ENCODE measurements at places on chromosomes 13 and 19.

DNA sequence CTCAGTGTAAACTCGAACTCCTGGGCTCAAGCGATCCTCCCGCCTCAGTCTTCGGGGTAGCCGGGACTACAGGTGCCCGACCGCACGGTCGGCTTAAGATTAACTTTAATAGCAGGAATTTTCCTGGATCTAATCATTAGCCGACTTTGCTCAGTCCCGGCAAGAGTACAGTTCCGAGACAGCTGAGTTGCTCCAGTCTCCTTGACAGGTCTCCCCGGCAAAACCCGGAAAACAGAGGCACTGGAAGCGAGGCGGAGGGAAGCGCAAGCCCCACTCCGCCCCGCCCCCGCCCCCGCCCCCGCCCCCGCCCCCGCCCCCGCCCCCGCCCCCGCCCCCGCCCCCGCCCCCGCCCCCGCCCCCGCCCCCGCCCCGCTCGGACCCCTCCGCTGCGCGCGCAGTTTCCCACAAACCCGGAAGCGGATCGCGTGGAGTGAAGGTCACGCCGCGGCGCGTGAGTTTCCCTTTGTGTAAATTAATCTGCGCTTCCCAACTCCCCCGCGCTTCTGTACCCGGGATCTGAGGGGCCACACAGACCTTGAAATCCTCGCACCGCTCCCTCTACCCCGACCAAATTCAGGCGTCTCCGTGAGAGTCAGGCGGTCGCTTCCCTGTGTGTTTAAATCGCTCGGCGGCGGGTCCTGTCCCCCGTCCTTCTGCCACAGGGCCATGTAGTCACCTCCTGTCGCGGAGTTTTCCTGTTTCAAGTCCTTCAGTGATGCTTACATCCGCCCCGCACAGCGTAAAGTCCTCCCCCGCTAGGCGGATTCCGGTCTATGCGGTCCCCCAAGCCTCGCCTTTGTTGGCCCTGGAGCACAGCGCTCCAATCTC, at the start of gene ZNF480:
ZNF480 (plus strand) TSS at position 397 of the 828 bp plus-strand sequence. CDS start 3,244 bp downstream, outside the sequence.
- peak; percentile 94 for DNase-seq

DNA sequence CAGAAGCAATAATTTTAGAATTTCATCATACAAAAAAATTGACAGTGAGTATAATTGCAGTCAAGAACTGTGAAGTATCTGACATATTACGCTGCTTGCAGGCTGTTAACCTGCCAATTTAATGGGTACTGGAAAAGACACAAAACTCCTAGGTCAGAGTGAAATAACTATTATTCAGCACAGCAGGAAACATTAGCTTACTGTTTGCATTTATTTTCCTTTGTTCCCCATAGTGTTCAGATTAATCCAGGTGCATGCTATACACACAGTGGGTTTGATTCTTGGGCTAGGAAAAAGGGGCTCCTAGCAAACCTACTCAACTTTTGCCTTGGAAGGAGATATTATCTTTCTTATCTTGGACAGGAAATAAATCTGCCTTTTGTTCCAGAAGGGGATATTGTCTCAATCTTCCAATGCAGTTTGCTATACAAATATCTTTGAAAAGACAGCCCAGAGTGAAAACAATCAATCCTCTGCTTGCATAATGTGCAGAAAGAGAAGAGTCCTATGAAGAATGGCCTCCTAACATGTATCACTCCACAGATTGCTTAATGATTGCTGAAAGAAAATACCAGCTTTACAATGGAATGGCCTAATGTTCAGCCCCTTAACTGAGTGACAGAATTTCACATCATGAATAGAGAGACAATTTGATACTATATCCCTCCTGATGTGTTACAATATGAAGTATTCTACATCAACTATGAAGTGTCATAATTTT, 443.4 kb downstream of the TBC1D4 start:
- DNase-seq, result no peak

GRCh38 chr13:31413516-31413915, 213.7 kb downstream of the B3GLCT start:
- DNase-seq, result no peak

GRCh38 chr19:54389553-54389952, 24.8 kb upstream of the LAIR1 start:
- DNase-seq, result no peak

GRCh38 chr19:51627491-51628138, 2.6 kb downstream of the SIGLEC5 start:
- no peak for DNase-seq

DNA sequence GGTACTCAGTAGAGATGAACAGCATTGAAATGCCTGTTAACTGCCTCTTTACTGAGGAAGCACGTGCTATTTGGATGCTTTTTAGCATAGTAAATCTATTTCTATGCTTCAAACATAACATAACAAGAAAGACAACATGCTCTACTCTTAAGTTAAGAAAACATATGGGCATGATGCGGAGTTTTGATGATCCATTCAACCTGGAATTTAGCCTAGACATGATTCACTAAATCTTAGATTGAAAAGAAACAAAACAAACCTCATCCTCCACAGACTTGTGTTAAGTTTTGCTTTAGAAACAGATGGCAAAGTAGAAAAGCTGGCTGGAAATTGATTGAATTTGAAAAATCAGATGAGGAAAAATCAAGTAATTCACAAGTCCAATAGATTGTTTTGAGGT, 593.8 kb downstream of the OLFM4 start:
- DNase-seq, result no peak

DNA sequence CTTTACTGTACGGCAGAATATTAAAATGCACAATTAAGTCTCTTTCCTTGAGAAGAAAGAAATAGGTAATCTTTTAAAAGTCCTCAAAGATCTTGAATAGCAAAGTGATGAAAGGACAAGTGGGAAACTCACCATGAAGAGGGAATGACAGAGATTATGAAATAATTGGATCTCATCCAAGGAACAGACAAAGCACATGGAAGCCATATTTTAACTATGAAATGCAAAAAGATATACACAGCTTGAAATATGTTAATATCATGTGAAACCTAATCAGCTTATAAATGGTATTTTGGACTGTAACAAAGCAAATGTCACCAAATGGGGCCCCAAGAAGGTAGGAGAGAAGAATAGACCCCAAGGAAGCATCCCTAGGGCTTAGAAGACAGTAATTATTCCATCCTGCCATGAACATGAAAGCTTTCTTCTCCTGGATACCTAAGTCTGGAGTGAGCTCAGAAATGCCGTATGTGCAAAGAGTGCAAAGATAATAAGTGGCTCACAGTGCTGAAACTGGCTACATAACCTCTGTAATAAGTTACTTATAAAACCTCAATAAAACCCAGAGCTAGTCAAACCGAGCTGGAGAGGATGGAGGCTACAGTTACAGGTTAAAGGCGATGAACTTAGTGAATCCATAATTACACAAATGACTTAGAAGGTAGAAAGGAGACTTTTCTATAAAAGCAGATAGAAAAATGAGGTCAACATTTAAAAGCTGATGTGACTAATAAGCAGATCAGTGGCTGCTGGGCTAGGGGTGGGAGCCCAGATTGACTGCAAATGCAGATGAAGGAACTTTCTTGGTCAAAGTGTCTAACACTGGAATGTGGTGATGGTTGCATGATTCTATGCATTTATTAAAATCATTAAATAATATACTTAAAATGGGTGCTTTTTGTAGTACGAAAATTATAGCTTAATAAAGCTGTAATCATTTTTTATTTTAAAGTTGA, 34.4 kb downstream of the DCLK1 start:
- no peak for DNase-seq

DNA sequence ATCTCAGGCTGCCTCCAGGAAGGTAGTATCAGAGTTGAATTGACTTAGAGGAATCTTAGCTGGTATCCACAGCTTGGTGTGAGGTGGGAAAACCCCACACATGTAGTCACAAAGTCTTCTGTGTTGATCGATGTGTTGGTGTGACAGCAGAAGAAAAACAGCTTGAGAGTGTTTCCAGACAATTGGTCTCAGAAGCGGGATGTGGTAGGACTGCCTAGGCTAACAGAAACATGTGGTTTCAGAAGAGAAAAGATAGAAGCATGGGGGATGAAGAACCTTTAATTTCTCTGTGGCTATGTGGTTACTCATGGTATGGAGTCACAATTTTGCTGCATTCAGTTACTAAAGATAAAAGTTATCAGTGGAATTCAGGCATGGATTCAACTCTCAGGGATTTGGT, 134.7 kb upstream of the SLITRK5 start:
- DNase-seq, result no peak

DNA sequence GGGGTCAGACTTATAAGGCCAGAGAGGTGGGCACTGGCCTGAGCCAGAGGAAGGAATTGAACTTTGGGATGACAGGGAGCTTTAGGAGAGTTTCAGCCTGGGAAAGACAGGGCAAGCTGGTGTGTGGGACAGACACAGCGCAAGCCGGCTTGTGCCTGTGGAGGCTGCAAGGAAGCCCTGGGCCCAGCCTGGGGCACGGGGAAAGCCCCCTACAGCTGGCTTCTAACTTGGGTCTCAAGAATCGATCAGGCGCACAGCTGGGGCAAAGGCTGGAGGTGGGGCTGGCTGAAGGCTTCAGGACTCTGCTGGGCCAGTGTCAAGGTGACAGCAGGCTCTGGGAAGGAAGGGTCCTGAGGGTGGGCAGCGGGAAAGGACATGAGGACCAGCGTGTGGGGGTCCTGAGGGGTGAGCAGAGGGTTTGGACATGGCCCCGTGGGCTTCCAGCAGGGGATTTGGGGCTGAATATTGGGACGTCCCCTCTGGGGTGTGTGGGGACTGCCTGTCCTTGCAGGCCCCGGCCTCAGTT, 3.0 kb downstream of the PTOV1 start:
- no peak for DNase-seq

DNA sequence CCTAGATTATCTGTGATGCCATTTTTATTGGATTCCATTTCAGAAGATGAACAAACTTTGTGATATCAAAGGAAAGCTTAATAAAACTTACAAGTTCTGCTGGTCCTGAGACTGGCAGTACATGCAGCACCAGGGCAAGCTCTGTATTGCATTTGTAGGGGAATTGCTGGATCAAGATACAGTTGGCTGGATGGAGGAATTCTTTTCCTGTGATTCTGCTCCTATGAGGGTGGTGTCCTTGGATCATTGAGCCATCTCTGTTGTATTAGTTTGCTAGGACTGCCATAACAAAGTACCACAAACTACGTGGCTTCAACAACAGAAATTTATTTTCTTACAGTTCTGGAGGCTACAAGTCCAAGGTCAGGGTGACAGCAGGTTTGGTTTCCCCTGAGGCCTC, 33.9 kb upstream of the CSNK1A1L start:
- DNase-seq, result no peak

DNA sequence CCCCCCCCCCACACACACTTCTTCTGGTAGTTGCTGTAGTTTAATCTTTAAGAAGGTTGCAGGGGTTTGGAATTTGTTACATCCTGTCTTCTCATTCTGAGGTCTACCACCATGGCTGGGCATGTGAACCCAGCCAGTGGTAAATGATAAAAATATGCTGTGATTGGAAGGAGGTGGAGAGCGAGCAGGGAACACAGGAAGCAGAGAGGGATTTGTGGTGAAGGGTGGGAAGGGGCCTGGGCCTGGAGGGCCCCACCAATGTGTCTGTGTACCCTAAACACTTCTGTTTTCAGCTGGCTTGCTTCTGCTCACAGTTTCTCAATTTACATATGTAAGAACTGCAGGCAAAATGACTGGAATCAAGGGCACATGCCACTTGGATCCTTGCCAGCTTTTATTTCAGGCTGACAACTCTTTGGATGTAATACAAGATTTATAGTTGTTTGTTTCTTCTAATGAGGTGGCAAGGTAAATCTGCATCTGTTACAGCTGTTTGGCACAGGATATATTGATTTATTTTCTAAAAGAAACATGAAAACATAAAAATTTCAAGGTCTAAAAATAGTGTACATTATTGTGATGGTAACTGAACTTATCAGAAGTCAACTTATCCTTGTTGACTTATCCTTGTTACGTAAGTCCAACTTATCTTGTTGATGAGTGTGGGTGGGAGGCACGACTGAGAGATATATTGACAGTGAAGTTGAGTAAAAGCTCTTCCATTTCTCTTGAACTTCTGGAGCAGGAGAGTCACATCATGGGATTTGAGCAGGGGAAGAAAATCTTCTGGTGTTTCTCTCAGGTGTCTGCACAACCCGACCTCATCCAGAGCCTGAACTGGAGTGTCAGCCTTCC, 313.2 kb downstream of the SHISA2 start:
- DNase-seq, result peak; percentile 33

DNA sequence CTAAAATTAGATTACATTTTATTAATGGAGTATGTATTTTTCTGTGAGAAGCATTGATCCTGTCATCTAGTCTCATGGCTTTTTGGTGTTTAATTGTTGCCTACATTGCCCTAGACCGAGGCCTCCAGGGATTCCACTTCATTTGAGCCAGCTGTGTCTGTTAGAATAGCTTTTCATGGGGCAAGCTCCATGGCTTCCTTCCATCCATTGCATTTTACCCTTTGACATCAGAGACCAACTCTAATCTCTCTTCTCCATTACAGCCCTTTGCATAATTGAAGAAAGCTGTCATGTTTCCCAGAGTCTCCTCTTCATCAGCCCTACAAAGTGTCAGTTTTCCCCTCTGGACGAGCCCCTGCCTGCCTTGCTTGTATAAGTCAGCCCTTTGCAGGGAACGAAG, 70.6 kb downstream of the MTUS2 start:
- DNase-seq, result no peak
